Suprapubic skin (tissue), 4 donors: ENCODE measurements at places on chromosomes 12 and 14. TPM values are rescaled to one million over a fixed set of nuclear protein-coding genes. Genes with fewer than 3 reads are reported as not detected.

CYP27B1 gene
- total RNA-seq: 1.2 TPM

KCNC2 gene
- not detected for total RNA-seq

DNA sequence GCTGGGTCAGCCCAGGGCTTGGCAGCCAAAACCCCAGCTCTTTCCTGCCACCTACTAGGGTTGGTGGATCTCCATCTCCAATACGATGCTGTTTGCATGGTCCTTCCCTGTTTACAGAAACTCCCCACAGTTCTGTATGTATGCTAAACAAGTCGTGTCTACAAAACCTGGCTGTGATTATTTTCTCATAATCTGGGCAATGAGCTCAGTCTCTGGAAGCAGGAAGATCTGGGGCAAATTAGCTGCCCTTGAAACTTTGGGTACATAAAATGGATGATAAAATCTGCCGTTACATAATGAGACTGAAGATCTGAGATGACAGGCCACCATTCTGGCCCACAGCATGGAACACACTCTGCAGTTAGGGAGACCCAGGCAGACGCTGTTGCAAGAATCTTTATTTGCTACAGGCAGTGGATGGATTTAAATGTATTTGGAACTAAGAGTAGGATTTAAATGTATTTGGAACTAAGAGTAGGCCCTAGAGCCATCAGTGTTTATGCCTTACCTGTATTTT, 31.7 kb downstream of the ACADS start:
- no peaks in the 10 kb centered on the region for H3K27me3 ChIP-seq
- H3K36me3 ChIP-seq: peaks cover 9% of the 10 kb centered on the region
- no peak overlapping the region for H3K27ac ChIP-seq
- no peak for DNase-seq
- H3K4me1 ChIP-seq: peaks cover 18% of the 10 kb centered on the region

GRCh38 chr14:55200651-55201050, 9.3 kb upstream of the DLGAP5 start:
- DNase-seq: no peak
- H3K36me3 ChIP-seq: no peaks in the 10 kb centered on the region
- H3K4me3 ChIP-seq: no peak overlapping the region
- H3K27ac ChIP-seq: no peak overlapping the region
- H3K27me3 ChIP-seq: no peaks in the 10 kb centered on the region

- DNase-seq: no peak
- no peak overlapping the region for H3K4me3 ChIP-seq
- no peak overlapping the region for H3K27ac ChIP-seq
- H3K4me1 ChIP-seq: peaks cover 13% of the 10 kb centered on the region
- H3K36me3 ChIP-seq: no peaks in the 10 kb centered on the region
These were observed 51.4 kb downstream of the CLMN start for GRCh38 chr14:95268350-95268749.

DNA sequence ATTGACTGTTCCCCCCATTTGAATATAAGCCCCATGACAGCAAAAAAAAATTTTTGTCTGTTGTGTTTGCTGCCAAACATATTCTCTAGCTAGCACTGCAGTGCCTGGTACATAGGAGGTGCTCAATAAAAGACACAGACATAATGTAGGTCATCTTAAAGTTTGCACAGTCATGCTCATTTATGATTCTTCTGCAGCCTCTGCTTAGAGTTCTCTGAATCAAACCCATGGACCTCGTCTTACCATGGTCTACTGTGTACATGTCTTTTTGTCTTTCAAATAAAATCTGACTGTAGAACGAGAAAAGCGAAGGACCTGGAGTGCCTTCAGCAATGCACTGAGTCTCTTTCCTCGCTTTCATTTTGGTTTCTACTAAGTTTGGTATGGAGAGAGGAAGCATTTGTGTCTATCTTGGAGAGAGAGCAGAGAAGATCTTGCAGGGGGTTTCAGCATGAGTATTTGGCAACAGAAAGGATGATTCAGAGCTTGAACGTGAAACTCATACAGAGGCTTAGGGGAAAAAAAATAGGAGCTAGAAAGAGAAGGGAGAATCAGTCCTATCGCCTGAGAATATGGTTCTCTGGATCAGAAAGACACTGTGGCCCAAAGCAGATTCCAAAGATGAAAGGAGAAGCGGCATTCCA, 38.8 kb upstream of the TMCC3 start:
- peaks cover 14% of the 10 kb centered on the region for H3K4me1 ChIP-seq
- DNase-seq: no peak
- H3K27ac ChIP-seq: peak overlapping the region; percentile 60
- H3K27me3 ChIP-seq: no peaks in the 10 kb centered on the region
- peak overlapping the region; percentile 23 for H3K4me3 ChIP-seq
